Activated naive CD4-positive, alpha-beta T cell treated with anti-CD3 and anti-CD28 coated beads, Interleukin-2, amount 50 U/mL, for 72 hours (primary cell): ENCODE measurements at places on chromosomes 6 and 20.

DNA sequence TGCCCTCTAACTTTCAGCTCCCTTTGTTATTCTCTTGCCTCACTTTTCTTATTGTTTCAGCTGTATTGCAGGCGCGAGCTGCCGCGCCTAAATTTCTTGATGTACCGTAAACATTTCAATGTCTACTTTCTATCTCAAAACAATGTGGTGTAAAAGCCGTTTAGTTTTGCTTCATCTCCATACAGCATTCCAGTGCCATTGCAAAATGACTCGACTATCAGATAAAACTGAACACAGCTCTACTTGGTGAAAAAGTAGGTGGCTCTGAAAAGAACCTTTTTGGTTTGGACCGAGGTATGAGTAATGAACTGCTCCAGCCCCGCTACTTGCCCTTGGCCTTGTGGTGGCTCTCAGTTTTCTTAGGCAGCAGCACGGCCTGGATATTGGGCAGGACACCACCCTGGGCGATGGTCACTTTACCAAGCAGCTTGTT is 74.6 kb downstream of the OR2B2 start:
- no peak for DNase-seq

DNA sequence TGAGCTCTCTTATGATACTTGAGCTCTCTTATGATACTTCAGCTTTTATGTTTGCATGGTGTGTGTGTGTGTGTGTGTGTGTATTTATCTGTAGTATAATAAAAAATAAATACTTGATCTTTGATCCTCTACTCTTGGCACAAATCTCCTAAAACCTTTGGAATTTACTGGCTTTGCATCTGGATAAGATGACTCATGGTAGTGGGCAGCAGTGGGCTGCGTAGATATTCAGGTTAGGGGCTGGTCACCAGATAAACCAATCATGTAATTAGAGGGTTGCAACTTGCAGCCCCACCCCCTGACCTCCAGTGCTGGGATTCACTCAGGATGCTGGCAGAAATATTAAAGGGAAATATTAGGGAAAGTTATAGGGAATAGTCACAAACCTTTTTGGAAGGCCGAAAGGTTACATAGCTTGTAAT is 151.9 kb upstream of the COL21A1 start:
- DNase-seq = no peak

DNA sequence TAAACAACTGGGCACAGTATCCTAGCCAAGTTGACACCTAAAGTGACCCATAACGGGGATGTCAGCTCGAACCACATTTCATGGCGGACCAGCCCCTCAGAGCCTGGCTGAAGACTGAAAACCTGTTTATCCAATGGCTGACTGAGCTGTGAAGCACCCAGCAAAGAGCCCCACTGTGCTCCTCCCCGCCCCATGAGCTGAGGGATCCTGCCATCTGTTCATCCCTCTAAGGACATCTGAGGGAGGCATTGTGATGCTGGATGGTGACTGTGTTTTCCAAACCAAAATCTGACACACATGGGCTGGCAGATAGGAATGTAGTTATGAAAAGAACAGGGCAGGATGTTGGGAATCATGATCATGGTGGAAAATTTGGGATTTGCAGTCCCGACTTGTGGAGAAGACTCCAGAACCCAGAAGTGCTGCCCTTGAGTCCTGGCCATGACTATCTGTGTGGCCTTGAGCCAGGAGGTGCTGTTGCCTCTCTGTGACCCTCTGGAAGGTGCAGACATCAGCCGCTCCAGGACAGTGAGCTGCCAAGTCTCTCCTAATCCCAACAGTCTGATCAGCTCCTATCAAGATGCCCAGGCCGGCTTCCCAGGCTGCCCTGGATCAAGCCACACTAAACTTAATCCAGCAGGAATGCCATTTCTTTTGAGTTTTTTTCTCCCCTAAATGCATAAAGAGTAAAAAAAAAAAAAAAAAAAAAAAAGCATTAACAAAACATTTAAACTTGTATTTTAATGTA is 5.7 kb downstream of the EDN3 start:
- DNase-seq = no peak

GRCh38 chr6:47737406-47737805 is 39.0 kb downstream of the ADGRF4 start:
- DNase-seq = no peak

- no peak for DNase-seq
Observed at GRCh38 chr6:17928514-17929430, 58.7 kb downstream of the KIF13A start.

DNA sequence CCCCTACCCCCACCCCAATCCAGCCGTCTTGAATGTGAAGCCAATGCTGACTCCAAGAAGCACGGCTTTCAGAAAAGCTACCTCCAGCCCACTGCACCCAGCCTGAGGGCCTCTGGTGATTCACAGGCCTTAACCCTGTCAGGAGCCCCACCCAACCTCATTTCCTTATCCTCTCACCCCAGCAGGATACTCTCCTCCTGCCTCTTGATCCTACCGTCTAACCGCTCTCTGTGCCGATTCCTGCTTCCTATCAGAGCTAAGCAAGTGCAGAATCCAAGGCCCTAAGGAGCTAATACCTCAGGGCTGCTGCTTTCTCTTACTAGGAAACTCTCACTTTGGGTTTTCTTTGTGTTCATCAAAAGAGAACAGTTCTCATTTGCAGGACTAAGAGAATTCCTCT is 47.2 kb downstream of the TRERF1 start:
- DNase-seq = no peak

- no peak for DNase-seq
Observed at GRCh38 chr6:132445201-132445951, 44.1 kb upstream of the MOXD1 start.

GRCh38 chr6:32937230-32937633 is 3.6 kb downstream of the HLA-DMB start:
- no peak for DNase-seq

DNA sequence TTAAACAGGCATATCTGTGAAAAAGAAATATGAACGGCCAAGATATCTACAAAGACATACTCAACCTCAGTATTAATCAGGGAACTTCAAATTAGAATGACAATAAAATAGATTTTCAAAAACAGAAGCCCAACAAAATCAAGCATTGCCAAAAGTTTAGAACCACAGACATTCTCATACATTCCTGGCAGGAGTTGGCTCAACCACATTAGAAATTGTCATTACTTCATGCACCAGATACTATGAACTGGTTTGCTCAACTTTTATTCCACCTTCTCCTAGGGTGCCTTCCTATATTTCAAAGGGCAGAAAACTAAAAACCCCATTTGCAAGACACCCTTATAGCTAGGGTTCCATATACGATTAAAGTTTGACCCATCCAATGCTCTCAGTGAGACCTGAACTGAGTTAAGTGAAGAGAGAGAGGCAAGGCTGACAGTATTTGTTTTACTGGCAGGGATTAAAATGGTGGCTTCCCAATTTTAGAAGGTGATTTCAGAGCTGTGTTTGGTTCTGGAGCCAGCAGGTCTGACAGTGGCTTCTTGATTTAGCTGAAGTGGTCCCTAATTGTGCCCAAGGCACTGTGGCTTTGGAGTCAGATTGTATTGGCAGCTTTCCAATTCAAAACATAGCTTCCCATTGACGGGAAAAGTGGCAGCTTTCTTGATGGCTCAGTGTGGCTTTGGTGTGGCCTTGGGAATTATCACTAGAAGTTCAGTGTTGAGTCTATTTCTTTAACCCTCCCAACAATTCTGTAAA is 77.1 kb upstream of the CDYL start:
- DNase-seq = no peak

DNA sequence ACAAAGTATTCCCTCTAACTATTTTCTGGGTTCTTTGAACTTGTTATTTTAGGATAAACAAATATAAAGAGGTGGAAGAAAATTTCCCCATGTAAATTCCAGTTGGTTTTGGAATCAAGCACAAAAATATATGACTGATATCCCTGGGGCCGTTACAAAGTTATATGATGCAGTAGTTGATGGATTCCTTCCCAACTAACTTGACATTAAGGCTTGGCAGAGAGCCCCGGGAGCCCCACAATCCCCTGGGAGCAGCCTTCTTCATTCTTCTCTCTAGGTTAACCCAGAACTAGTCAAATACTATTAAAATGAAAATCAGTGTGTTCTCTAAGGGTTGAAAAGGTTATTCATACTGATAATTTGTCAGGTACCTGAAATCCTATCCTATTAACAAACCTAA is 508.9 kb upstream of the SOX4 start:
- no peak for DNase-seq

DNA sequence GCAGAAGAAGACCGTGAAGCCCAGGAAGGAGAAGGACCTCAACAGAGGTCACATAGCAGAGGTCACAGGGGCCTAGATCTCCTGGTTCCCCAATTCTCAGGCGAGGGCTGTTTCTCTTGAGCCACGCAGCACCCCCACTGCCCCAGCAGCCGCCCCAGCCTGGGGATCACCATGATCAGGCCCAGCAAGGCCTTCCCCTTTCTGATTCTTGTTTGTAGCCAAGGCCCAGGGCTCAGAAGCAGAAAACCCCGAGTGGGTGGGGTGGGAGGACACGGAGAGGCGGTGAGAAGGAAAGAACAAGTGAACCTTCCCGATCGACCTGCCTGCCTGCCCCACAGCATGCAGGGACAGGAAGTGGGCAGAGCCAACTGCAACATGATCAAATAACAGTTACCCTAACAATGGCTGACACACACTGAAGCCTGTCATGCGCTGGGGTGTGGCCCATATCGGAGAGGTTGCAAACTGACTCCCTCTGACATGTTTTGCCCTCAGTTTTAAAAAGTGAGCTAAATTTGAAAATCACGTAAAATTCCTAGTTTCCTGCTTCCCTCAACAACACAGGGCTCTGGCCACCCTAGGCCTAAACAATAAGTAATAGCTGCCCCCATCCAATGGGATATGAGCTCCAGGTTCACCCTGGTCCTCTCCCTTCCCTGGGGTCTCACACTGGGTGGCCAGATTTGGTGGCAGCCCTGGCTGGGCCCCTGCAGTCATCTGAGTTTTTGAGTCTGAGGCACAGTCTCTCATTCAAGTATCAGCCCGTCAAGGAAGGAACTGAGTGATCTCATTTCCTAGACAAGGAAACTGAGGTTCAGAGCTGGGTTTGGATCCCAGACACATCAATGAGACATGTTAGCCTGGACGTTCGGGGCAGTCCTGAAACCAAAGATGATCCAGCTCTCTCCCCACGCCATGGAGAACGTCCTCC is 6.5 kb downstream of the PEDS1 start:
- peak; percentile 79 for DNase-seq

- DNase-seq = no peak
Observed at GRCh38 chr20:17912916-17913315, 55.7 kb downstream of the SNX5 start.

- no peak for DNase-seq
Observed at GRCh38 chr20:46204594-46205186, 86.6 kb downstream of the CD40 start.

- no peak for DNase-seq
Observed at GRCh38 chr6:70686548-70687133, 19.0 kb downstream of the SMAP1 start.

GRCh38 chr6:39801456-39802251 is 9.5 kb downstream of the DAAM2 start:
- no peak for DNase-seq

DNA sequence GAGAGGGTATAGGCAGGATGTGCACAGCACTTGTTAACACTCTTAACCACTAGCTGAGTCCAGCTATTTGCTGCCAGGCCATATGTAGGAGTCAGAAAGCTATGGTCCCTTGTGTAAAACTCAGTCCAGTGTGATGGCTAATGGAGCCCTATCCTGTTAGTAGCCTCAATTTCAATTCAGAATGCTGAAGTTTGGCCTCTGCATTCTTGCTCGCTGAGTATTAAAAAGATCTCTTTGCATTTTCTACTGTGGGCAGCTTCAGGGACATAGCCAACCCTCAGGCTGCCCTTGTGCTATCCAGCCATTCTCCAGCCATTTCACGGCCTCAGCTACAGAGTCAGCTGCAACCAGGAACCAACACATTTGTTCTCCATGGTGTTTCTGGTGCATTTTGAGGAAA is 92.5 kb downstream of the SPTLC3 start:
- DNase-seq = no peak

DNA sequence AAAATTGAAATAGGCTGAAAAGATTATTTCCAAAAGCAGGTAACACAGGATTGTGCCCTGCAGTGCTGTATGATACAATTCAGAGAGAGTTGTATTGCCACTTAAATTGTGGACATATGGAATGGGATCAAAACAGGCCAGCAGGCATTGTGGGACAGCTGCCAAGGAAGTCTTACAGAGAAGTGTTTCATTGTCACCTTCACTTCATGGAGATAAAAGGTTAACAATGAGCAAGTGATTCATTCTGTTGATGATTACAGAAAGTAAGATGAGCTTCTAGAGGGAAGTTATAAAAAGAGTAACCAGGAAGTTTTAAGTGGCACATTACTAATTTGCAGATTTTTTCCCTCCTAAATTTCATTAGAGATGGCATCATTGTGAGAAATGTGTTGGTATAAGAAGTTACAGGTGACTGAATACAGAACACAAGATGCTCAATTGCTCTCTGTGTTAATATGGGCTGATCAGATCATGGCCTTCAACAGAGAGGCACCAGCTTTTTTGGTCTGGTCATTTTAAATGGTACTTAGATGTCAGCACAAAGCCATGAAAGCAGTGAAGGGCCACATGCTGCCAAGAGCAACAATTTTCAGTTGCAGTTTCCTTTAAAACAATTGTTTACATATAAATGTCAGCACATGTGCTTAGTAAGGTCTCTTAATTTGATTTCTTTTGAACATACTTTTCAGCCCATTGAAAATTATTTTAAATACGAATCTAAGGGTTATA is 402.5 kb upstream of the FKBP1C start:
- no peak for DNase-seq

DNA sequence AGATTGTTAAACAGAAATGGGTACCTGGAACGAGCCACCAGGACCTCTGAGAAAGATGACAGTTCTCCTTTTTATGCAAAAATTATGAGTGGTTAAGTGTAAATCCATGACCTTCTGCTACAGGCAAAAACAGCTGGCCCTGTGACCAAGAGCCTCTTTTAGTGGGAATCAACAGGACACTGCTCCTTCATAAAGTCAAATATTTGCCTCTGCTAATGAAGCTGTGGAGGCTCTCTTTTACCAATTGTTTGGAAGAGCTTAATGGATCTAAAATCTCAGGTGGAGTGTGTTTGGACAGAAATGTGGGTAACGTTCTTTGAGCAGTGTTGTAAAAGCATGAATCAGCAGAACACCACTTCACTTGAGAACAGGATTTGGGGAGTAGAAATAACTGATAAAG is 117.5 kb upstream of the PCSK2 start:
- no peak for DNase-seq

GRCh38 chr20:16083639-16084280 is 489.5 kb downstream of the KIF16B start:
- DNase-seq = no peak
